ENCODE measurements at places on chromosomes 11 and 22.

GRCh38 chr11:89477175-89477574, 14.0 kb downstream of the NOX4 start:
- no peak for DNase-seq

DNA sequence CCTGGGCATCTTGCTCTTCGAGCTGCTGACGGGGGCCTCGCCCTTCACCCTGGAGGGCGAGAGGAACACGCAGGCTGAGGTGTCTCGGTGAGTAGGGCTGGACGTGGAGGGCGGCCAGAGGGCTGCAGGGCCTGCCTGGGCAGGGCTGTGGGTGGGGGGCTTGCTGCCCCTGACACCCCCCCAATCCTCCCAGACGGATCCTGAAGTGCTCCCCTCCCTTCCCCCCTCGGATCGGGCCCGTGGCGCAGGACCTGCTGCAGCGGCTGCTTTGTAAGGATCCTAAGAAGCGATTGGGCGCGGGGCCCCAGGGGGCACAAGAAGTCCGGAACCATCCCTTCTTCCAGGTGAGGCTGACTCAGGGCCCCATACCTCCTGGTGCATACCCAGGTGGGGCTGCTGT, 2.7 kb downstream of the RPS6KA4 start:
- DNase-seq = no peak

- no peak for DNase-seq
These were observed 42.4 kb upstream of the PPARA start for GRCh38 chr22:46107753-46108563.

DNA sequence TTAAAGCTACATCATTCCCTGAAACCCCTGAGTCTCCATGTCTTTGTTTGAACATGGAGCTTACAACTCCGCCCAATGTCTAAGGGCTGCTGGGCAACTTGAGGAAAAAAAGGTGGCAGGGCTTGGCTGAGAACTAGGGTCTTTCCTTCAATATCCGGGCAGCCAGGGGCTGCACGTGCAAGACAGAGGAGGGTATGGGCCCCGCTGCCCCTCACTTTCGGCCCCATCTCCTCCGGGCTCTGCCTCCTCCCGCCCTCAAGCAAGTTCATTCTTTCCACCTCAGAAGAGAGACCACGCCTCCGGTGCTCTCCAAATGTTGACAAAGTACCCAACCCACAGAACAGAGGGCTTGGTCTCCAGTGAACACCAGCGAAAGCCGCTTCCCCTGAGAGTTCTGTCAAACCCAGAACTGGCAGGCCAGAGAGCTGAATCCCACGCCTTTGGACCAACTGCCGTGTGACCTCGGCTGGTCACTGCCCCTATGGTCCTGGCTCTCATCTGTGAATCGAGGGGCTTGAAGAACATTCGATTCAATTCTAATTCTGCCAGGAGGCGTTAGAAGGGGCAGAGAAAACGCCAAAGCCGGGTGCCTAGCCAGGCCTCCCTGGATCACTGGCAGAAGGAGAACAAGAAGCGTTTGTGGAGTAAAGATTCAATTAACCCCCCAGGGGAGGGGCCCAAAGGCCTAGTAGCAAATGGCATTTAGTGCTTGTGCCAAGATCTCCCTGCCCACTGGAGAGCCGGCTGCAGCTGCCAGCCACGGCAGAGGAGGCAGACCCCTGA, 7.3 kb downstream of the PDGFB start:
- DNase-seq = no peak

- no peak for DNase-seq
These were observed 209.8 kb upstream of the PITPNB start for GRCh38 chr22:28128827-28129226.

DNA sequence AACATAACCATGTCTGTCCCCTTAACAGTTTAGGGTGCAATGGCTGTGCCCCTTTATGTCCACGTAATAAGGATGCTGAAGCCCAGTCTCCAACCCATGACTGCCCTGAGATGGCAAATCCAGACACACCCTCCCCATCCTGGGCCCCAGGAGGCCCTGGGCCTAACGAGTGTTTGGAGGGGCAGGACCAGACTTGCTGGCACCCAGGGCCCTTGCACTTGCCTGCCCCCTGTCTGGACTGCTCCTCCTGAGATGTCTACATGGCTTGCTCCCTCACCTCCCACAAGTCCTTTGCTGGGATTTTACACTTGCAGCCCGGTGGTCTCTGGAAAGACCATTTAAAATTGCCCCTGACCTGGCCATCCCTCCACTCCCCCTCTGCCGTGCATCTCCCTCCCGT, 132.2 kb upstream of the NECTIN1 start:
- no peak for DNase-seq

DNA sequence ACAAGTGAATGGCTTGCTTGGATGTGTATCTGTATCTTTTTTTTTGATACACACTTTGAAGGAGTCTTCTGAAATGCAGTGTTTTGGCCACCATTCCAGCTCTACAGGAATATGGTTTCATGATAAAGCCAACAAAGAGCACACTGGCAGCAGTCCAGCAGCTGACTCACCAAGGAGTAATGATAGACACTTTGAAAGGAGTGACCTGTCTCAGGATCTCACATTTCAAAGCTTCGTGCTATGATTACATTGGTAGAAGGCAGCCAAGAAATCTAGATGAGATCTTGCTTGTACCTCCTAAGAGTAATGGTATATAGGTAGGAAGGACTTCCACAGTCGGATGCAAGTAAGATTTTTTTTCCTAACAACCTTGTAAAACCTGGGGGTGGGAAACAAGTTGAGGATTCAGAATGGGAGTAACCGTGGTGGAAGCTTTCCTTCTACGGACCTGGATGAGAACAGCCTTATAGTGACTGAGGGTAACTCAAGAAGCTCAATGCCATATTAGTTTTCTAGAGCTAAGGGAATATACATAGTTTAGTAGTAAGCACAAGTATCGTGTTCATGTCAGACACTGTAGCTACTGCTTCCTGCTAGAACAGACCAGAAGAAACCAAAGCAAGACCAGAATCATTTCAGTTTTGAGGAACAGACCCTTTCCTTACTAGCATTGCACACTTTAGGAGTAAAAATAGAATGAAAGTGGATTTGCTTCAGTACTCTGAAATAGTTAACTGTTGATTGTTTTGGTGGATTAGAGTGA, 25.0 kb downstream of the MTMR3 start:
- DNase-seq = peak; percentile 81

GRCh38 chr22:24097961-24098391, 83.3 kb upstream of the SUSD2 start:
- no peak for DNase-seq
